ENCODE measurements at places on chromosomes 12 and 14.
A peak's percentile ranks its signal among the peaks of the same experiment; 100 is the strongest.

- DNase-seq, result no peak
These were observed 773 bp downstream of the A2M start for GRCh38 chr12:9114946-9115345.

- peak; percentile 20 for DNase-seq
These were observed 25.5 kb upstream of the FBXO34 start for GRCh38 chr14:55245657-55246268.

GRCh38 chr14:55121628-55122439 is 7.2 kb upstream of the LGALS3 start:
- DNase-seq, result no peak

GRCh38 chr12:82470906-82471512 is 112.7 kb downstream of the METTL25 start:
- no peak for DNase-seq

- no peak for DNase-seq
These were observed 39.8 kb downstream of the IFNG start for GRCh38 chr12:68119724-68120211.

GRCh38 chr12:108729612-108730364 is 1.5 kb downstream of the CORO1C start:
- DNase-seq, result no peak

- no peak for DNase-seq
These were observed 3.6 kb downstream of the ITGA7 start for GRCh38 chr12:55703901-55704761.

GRCh38 chr14:36997843-36998242 is 174.6 kb downstream of the SLC25A21 start:
- DNase-seq, result no peak

DNA sequence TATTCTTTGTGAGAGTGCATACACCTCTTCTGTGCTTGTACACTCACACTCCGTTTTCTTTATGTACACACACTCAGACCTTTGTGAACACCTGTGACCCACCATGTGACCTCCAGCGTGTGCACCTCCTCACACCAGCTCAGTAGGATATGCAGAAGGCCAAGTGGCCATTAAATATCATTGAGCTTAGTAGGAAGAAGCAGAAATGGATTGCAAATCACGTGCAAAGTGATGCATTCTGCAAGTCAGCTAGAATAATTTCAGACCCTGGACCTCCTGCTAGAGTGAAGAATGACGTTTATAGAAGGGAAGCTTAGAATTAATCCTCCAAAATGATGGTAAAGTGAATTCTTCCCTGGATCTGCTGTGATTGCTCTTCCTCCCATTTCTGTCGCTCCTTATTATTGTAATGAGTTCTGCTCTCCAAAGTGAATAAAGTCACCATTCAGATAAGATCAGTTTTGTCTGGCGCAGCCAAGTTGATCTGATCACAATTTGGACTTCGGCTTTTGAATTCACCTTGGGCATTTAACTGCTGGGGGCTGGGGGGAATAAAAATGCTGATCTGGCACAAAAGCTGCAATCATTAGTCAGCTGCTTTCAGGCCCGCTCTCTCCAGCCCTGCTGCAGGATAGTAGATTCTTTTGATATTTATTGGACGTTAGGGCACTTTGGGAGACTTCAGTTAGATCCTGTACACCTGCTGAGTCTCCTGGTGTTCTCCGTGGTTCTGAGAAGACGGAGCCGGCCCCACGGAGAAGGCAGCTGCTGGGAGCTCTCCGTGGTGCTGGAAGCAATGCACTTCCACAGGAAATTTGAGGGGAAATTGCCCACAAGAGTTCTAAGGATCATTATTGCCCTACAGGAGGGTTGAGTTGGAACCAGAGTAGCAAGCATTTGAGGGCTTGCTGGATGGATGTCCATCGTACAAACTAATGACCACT is 12.4 kb upstream of the NRXN3 start:
- DNase-seq, result peak; percentile 27
